NCI-H226 (cell line): ENCODE measurements at places on chromosomes 2 and 18.

- no peak for DNase-seq
These were observed 79.1 kb downstream of the FAM168B start for GRCh38 chr2:131014141-131014540.

DNA sequence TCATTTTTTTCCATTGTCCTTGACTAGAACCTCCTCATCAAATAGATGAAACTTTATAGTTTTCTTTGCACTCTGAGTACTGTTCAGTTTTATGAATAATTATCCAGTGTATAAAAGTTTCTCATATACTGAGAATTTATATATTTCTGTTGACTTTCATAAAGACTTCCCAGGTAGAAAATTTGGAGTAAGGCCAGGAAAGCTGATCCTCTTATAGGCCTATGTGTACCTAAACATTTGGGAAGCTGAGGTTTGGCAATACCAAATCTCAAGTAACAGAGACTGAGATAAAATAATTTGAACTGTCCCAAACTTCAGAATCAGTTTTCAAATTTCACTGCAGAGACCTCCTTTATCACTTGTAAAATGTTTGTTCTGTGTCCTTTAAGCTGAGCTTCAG lies 43.4 kb downstream of the CCDC102B start:
- DNase-seq, result no peak

- peak; percentile 6 for DNase-seq
These were observed 524.2 kb upstream of the TCF4 start for GRCh38 chr18:56112013-56112749.

DNA sequence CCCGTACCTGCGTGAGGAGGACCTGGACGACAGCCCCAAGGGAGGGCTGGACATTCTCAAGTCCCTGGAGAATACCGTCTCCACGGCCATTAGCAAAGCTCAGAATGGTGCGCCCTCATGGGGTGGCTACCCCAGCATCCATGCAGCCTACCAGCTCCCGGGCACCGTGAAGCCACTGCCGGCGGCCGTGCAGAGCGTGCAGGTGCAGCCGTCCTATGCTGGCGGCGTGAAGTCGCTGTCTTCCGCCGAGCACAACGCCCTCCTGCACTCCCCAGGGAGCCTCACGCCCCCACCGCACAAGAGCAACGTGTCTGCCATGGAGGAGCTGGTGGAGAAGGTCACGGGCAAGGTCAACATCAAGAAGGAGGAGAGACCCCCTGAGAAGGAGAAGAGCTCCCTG lies 76.4 kb downstream of the TSHZ1 start:
- no peak for DNase-seq

DNA sequence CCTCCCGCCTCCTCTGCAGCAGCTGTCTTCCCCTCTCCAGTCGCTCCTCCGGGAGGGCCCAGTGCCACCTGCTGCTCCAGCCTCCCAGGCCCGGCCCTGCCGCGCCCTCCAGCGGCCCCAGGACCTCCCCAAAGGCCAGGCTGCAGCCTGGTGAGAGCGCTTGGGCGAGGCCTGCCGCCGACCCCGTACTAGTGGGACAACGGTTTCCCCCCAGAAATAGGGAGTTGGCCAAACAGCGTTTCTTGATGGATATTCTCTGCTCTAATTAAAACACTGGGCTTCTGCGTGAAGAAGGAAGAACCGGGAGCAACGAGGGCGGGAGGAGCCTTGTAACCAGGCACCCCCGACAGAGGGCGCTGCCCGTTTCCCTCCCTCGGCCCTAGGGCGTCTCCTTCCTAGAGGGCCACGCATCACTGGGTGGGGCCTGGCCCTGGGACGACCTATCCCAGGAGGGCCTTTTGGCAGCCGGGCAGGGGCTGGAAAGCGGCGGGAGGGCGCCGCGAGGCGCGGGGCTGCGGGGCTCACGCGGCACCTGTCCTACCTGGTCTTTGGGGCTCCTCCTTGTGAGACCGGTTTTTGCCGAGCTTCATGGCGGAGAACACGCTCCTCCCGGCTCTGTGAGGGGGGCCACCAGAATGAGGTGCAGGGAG lies 25.4 kb upstream of the OTOF start:
- DNase-seq, result peak; percentile 71

DNA sequence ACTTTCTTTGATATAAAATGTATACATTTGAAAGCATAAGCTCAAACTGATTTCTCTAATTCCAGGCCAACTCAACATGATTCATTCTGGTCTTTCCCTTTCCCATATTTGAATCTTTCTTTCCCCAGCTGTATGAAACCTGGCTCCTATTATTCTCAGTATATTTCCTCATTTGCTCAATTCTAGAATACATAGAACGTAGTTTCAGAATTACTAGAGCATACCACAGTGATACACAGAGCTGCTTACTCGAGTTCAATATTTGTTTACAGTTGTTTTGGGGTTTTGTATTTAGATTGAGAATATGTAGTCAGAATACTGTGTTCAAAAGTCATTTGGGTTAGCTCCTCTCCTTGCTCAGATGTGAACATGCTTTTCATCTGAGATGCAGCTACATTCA lies 43.0 kb downstream of the TNFRSF11A start:
- DNase-seq, result no peak

- no peak for DNase-seq
These were observed 194.8 kb downstream of the ZEB2 start for GRCh38 chr2:144325086-144325485.

GRCh38 chr2:159860581-159861310 lies 62.7 kb upstream of the CD302 start:
- DNase-seq, result no peak

GRCh38 chr18:42373584-42373983 lies 418.6 kb downstream of the PIK3C3 start:
- DNase-seq, result no peak

DNA sequence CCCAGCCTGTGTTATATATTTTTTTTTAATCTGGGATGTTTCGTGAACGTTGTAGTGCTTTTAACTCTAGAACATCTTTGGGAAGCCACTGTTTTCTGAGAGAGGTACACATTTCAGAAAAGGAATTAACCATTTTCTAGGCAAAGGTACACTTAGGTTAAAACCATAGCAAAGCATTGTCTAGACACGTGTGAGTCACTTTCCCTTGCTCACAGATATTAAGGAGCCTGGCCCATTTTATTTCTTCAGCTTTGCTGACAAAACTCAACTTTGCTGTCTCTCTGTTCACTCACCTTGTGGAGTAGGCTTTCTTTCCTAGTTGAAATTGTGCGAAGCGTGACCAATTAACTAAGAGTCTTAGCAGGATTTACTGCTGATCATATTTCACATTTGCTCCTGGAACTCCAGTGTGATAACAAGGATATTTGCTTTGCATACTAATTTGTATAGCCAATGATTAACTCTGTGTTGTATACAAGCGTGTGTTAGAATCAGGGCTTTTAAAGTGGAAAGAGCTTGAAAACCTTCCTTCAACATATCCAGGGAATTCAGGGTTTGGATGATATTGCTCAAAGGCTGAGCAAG lies 215.0 kb upstream of the AGAP1 start:
- no peak for DNase-seq

GRCh38 chr2:59680863-59681262 lies 872.6 kb downstream of the BCL11A start:
- no peak for DNase-seq

- no peak for DNase-seq
These were observed 161.8 kb upstream of the KLF7 start for GRCh38 chr2:207327513-207327912.

DNA sequence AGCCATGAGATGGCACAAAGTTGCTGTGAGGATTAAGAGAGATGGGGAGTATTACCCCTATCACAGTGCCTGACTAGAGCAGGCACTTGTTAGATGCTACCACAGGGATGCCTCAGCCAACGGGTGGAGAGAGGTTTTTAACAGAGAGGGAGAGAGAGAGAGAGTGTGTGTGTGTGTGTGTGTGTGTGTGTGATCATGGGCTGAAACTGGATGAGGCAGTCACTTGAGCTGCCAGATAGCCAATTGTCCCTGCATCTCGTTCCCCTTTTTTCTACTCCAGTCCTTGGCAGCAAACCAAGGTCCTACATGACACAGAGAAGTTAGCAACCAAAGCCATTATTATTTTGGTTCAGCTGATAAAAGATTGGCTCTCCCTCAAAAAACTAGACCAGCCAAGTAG lies 3.0 kb downstream of the CD8A start:
- no peak for DNase-seq

GRCh38 chr2:152387041-152387440 lies 52.1 kb downstream of the FMNL2 start:
- peak; percentile 43 for DNase-seq

GRCh38 chr2:20139407-20140172 lies 85.3 kb downstream of the SDC1 start:
- DNase-seq, result no peak

DNA sequence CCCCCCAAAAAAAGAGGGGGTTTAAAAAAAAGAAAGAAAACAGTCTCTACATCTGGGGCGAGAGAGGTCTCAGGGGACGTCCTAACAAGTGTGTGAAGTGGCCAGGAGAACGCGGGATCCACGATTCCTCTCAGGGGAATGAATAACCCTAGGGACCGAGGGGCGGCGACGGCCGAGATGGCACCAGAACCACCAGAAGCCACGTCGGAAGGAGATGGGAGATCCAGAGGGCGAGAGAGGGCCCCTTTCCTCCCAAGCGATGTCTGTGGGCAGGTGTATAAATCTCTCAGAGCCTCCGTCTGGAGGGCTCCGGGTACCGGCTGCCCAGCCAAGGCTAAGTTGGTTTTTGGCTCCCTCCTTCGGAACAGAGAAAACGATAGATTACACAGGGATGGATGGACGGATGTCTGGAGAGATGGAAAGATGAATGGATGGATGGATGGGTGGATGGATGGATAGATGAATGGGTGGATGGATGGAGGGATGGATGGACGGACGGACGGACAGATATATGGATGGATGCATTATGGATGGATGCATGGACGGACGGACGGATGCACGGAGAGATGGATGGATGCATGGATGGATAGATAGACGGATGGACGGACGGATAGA lies 1.7 kb downstream of the EPHA4 start:
- DNase-seq, result no peak

GRCh38 chr2:23934259-23934658 lies 6.0 kb upstream of the UBXN2A start:
- DNase-seq, result no peak

DNA sequence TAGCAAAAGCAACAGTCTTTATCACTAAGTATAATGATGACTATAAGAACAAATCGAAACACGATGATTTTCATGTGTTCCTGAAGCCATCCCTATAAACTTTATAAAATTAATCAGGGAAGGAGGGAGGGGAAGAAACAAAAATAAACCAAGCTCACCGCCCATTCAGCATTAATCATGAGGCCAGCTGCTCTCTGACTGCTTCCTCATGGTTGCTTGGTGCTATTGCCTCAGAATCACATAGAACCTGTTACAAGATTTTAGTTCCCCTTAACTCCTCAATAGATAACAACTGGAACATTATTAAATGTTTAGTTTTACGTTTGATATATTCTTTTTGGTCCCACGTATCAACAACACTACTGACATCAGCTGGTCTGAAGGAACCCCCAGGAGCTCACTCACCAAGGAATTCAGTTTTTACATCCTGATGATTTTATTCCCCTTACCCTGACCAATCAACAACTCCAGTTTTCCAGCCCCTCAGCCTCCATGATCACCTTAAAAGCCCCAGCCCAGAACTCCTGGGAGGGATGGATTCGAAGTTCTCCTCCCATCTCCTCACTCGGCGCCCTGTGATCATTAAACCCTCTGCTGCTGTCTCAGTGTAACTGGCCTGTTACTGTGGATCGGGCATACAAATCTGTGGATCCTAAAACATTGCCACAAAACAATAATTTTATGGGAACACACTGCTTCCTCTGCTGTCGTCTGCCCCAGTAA lies 10.6 kb upstream of the HNRNPLL start:
- no peak for DNase-seq

DNA sequence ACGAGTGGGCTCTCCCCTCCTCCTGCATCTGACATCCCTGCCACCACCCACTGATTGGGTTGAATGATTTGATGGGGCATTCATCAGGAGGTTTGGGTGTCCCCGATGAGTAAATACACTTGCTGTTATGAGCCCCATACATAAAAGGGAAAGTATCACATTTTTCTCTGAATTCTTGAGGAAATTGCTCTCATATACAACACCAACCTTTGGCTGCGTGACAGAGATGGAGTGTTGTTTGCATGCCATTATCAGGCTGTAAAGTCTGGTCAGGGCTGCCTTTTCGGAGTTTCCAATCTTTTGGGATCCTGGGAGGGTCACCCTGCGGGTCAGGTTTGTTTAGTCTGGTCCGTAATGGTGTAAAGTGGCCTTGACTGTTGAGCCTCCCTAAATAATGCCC lies 227.9 kb upstream of the SPRED2 start:
- no peak for DNase-seq

- no peak for DNase-seq
These were observed 142.2 kb downstream of the PKP4 start for GRCh38 chr2:158598862-158599517.

GRCh38 chr18:54675076-54675475 lies 84.0 kb downstream of the DYNAP start:
- no peak for DNase-seq

GRCh38 chr2:45332567-45332966 lies 278.5 kb downstream of the SRBD1 start:
- no peak for DNase-seq

GRCh38 chr2:63488118-63488713 lies 100.1 kb downstream of the WDPCP start:
- no peak for DNase-seq

- DNase-seq, result no peak
These were observed 30.9 kb downstream of the HAUS1 start for GRCh38 chr18:46134920-46135675.

GRCh38 chr18:30987467-30988241 lies 54.9 kb downstream of the DSC3 start:
- peak; percentile 60 for DNase-seq

- DNase-seq, result peak; percentile 62
These were observed 26.5 kb downstream of the LDAH start for GRCh38 chr2:20796374-20796791.

GRCh38 chr2:5991305-5991968 lies 299.3 kb downstream of the SOX11 start:
- no peak for DNase-seq

- no peak for DNase-seq
These were observed 111.0 kb upstream of the SALL3 start for GRCh38 chr18:78868330-78869316.

- DNase-seq, result no peak
These were observed 67.5 kb downstream of the FASTKD2 start for GRCh38 chr2:206832873-206833272.

GRCh38 chr2:186294248-186294888 lies 191.7 kb upstream of the ZC3H15 start:
- DNase-seq, result no peak
